Stomach (tissue), 19 donors: ENCODE measurements at places on chromosomes 1 and 21. TPM values are rescaled to one million over a fixed set of nuclear protein-coding genes. Genes with fewer than 3 reads are reported as not detected.
A peak's percentile ranks its signal among the peaks of the same experiment; 100 is the strongest.

GRCh38 chr1:40133312-40133665, 27.9 kb upstream of the RLF start:
- H3K27ac ChIP-seq: no peak overlapping the region
- H3K36me3 ChIP-seq: no peaks in the 10 kb centered on the region
- H3K4me3 ChIP-seq: no peak overlapping the region
- H3K4me1 ChIP-seq: peaks cover 7% of the 10 kb centered on the region

- H3K4me3 ChIP-seq: no peak overlapping the region
- no peak overlapping the region for H3K27ac ChIP-seq
- H3K4me1 ChIP-seq: peaks cover 32% of the 10 kb centered on the region
- no peaks in the 10 kb centered on the region for H3K36me3 ChIP-seq
- H3K27me3 ChIP-seq: no peaks in the 10 kb centered on the region
- DNase-seq: no peak
These were observed 23.3 kb downstream of the CEPT1 start for GRCh38 chr1:111163363-111163762.

DNA sequence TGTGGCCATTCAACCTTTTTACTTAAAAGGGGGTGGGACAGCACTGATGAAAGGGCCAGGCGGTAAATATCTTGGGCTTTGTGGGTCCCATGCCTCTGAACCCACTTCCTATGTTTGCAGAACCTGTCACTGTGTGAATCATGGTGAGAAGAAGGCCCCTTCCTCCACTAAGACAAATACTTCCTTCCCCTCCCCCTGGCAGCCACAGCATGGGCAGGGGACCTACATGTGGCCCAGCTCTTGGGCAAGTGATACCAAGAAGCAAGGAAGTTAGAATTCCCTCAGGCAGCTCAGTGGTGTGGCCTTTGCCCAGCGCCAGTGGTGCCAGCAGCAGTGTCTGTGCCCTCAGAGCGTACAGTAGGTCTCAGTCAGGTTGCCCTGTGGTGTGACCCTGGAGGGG, 168.6 kb downstream of the TRIM33 start:
- no peaks in the 10 kb centered on the region for H3K36me3 ChIP-seq
- no peak for DNase-seq

The TSPEAR gene
- not detected for total RNA-seq

GRCh38 chr1:205930799-205931281, 12.4 kb downstream of the SLC26A9 start:
- no peak overlapping the region for H3K4me3 ChIP-seq
- no peaks in the 10 kb centered on the region for H3K36me3 ChIP-seq
- H3K27me3 ChIP-seq: no peaks in the 10 kb centered on the region
- DNase-seq: no peak

- no peaks in the 10 kb centered on the region for H3K27me3 ChIP-seq
- H3K4me1 ChIP-seq: no peaks in the 10 kb centered on the region
- no peak overlapping the region for H3K27ac ChIP-seq
- peaks cover 10% of the 10 kb centered on the region for H3K36me3 ChIP-seq
- no peak overlapping the region for H3K4me3 ChIP-seq
These were observed 29.6 kb downstream of the RIMS3 start for GRCh38 chr1:40635763-40636500.

GRCh38 chr21:37939838-37940237, 23.6 kb upstream of the KCNJ6 start:
- H3K4me3 ChIP-seq: no peak overlapping the region
- no peaks in the 10 kb centered on the region for H3K36me3 ChIP-seq
- H3K27ac ChIP-seq: no peak overlapping the region

- no peak for DNase-seq
- H3K4me3 ChIP-seq: no peak overlapping the region
- peaks cover 98% of the 10 kb centered on the region for H3K4me1 ChIP-seq
- no peaks in the 10 kb centered on the region for H3K27me3 ChIP-seq
- H3K27ac ChIP-seq: peak overlapping the region; percentile 64
These were observed 6.2 kb downstream of the TRAF5 start for GRCh38 chr1:211332830-211333229.

DNA sequence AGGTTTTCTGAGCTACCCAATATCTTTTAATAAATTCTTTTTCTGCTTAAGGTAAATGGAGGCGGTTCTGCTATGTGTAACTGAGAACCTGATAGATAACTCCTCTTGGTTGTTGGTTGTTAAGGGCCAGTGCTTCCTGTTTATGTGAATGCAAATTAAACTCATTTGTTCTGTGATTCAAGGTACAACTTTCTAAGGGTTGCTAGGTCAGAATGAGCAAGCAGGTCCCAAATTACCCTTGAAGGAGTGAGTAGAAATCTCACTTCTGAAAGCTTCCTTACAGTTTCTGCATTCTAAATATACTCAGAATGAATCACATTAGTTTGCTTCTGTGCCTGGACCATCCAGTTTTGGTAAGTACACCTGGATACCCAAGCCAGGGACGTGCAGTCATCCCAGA, 15.5 kb upstream of the FAM78B start:
- H3K4me1 ChIP-seq: no peaks in the 10 kb centered on the region
- no peak overlapping the region for H3K4me3 ChIP-seq
- H3K27me3 ChIP-seq: no peaks in the 10 kb centered on the region
- no peaks in the 10 kb centered on the region for H3K36me3 ChIP-seq

DNA sequence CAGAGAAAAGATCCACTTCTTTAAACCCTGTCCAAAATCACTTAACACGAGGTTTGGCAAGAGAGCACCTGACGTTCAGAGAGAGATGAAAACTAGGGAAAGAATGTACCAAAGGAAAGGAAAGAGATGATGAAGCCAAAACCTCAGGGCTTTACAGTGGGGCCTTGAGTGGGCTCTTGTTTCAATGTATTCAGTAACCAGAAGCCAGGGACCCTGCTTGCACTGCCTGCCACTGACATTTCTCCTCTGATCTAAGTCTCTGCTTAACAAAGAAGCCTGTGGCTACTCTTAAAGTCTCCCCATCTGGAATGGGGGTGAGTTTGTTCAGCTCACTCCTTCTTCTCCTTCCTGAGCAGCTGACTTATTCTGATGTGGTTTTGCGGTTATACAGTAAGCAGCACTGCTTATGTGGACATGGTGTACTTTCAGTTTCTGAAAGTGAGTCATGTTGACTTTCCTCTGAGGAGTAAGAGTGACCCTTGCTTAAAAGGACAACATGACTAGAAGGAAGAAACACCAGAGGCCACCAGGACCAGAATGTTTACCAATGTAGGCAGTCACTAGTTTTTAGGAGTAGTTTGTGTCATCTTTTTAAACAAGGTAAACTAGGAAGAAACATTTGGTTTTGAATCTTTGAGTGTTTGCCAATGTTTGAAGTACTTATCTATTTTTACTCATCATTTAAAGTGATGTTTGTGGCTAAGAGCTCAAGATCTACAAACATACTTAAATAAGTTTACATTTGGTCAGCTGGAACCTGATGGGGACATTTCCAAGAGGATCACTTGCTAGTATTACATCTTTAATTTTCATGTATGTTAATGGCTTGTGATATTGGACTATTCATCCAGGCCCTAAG, 87.4 kb downstream of the FASLG start:
- H3K27me3 ChIP-seq: peaks cover 6% of the 10 kb centered on the region
- H3K27ac ChIP-seq: peak overlapping the region; percentile 88
- H3K4me1 ChIP-seq: peaks cover 18% of the 10 kb centered on the region

DNA sequence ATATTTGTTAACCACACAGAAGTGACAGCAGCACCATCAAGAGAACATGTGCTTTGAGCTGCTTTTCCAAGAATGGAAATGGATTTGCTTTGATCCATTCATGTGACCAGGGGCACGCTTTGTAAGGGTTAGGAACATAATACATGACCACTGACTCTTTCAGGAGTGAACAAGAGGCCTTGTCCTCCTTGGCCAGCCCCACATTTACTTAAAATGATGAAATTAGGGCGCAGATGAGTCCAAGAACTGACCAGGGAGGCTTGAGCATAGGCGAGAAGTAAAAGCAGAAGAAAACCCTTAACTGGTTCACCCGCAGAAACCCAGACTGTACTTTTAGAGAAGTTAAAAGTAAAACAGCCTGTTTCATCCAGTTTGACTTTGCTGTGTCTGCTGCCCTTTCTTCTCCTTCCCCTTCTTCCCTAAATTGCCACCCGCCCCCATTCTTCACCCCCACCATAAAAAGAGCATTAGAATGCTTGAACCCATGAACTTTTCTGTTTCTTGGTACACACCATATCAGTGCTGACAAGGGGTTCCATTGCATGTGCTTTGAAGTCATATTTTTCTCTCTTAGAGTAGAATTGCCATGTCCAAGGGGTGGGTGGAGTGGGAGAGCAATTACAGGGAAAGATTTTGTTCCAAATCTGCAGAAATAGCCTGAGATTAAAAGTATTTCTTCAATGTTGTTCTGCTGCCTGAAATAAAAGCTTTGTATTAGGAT, 2.6 kb upstream of the GLUL start:
- no peaks in the 10 kb centered on the region for H3K27me3 ChIP-seq
- DNase-seq: no peak
- no peak overlapping the region for H3K4me3 ChIP-seq

DNA sequence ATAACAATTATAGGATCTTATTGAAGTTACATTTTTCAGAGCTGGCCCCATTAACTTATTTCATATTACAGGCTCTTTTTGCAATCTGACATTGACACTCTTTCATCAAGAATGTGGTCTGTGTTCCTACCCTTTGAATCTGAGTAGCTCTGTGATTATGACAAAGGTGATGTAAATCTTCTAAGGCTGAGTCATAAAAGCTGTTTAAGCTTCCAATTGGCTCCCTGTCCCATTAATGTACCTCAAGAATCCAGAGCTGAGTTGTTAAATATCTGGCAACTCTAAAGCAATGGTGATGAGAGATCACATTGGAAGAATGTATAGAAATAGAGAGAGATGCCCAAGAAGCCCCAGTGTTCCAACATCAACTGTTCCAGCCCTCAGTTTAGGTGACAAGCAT, 178.5 kb upstream of the DEPDC1 start:
- no peak overlapping the region for H3K27ac ChIP-seq
- no peaks in the 10 kb centered on the region for H3K36me3 ChIP-seq
- H3K27me3 ChIP-seq: no peaks in the 10 kb centered on the region
- H3K4me1 ChIP-seq: no peaks in the 10 kb centered on the region

The SLX9 gene
- total RNA-seq: 5.8 TPM

DNA sequence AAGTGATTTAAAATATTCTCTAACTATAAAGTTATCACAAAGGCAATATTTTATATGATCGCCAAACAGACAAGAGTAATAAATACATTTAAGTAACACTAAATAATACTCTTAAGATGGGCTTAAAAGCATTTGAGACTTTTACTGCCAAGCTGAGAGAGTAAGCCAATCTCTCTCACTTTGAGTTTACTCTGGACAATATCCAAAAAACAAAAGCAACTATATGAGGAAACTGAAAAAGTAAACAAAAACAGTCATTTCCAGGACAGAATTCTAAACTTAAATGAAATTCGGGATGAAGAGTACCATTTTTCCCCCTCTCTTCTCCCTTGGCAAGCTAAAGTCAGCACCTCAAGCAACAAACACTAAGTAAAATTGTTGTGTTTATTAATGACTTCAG, 173.2 kb downstream of the COP1 start:
- peaks cover 13% of the 10 kb centered on the region for H3K4me1 ChIP-seq
- H3K4me3 ChIP-seq: no peak overlapping the region
- DNase-seq: peak; percentile 25

DNA sequence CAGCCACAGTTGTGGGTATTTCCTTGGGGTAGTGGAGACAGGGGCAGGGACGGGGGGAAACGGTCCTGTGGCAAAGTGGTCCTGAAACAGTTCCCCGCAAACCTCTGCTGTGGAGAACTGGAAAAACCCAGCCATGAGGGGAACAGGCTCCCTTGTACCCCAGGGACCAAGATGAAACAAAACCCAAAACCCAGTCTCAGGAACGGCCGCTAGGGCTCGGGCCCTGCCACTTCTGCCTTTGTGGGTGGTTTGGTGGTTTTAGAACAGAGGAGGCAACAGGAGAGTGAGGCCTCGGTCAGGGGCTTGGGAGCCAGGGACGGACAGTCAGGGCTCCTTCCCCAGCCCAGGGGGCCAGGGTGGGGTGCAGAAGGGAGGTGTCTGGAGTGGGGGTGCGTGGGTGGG, 24.8 kb upstream of the EDN2 start:
- no peak overlapping the region for H3K4me3 ChIP-seq
- H3K27me3 ChIP-seq: no peaks in the 10 kb centered on the region
- DNase-seq: no peak
- no peaks in the 10 kb centered on the region for H3K4me1 ChIP-seq
- H3K27ac ChIP-seq: no peak overlapping the region

The AMIGO1 gene
- total RNA-seq: 2.6 TPM

- no peaks in the 10 kb centered on the region for H3K36me3 ChIP-seq
- no peak overlapping the region for H3K4me3 ChIP-seq
- H3K27ac ChIP-seq: no peak overlapping the region
- H3K27me3 ChIP-seq: peaks cover 47% of the 10 kb centered on the region
These were observed 7.8 kb upstream of the PLEKHG5 start for GRCh38 chr1:6499296-6499695.

The CNIH3 gene
- total RNA-seq: 6.6 TPM

GRCh38 chr1:48058135-48059025, 61.2 kb upstream of the TRABD2B start:
- no peak overlapping the region for H3K4me3 ChIP-seq
- H3K4me1 ChIP-seq: peaks cover 12% of the 10 kb centered on the region
- H3K27ac ChIP-seq: no peak overlapping the region
- H3K27me3 ChIP-seq: no peaks in the 10 kb centered on the region
- no peaks in the 10 kb centered on the region for H3K36me3 ChIP-seq
- DNase-seq: no peak

The COL8A2 gene
- total RNA-seq: 19.2 TPM

DNA sequence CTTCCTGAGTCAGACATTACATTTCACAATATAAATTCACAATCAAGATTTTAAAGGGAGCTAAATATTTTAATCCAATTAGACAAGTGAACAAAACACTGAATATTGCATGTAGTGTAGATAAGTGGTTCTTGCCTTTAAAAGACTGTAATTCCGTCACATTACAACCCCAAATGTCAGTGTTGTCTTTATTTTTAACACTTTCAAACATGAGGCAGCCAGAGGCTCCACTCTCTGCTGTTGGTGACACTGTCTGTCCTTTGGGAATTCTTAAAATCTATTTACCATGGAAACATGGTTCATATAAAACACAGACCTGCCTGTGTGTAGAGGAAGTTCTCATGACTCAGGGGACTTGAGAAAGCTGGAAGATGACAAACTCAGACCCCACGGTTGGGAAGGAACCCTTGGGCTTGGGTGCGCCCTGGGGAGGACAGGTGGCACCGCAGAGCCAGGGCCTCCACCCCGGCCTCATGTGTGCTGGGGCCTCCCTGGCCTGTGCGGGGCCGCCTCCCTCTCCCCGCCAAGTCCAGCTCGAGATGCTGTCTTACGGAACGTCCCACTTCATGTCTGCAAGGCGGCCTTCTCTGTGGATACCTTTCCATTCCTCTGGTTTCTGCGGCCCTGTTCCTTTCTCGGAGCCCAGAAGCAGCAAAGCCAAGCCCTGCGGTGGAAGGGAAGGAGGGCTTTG, 239.0 kb downstream of the SDCCAG8 start:
- H3K36me3 ChIP-seq: peaks cover 25% of the 10 kb centered on the region
- H3K4me3 ChIP-seq: no peak overlapping the region
- DNase-seq: no peak
